WTC11 (cell line): ENCODE measurements at places on chromosomes 6 and 20. TPM values are rescaled to one million over a fixed set of nuclear protein-coding genes. Genes with fewer than 3 reads are reported as not detected.

Gene OOEP
- total RNA-seq, result 0.87 to 1.1 TPM (median 0.89 TPM) in 3 replicates

Gene ITCH
- total RNA-seq, result 35.8 to 43.4 TPM (median 36.4 TPM) in 3 replicates

Gene LMBRD1
- 14.9 to 15.0 TPM (median 14.9 TPM) in 3 replicates for total RNA-seq

Gene FAM83C
- not detected in 3 replicates for total RNA-seq

DNA sequence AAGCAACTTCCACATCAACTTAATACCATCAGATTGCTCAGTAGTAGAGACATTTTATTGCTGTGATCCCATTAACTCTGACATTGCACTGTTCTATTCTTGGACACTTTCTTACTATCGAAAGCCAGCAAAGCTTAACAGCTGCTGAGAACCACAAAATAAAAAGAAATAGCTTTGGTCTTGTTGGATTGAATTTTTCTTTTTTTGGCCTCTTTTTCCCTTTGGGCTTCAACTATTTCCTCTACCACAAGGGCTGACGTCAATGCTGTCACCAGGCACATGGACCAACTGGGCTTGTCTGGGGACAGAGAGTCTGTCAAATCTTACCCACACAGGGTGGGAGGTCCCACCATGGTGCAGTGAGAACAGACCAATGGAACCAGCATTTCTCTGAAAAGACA is 63.4 kb upstream of the ENPP5 start:
- H3K27me3 ChIP-seq, result no peaks in the 10 kb centered on the region; the same call in none of the 2 replicates
- H3K4me1 ChIP-seq, result no peaks in the 10 kb centered on the region
- no peak overlapping the region for H3K4me3 ChIP-seq
- H3K36me3 ChIP-seq, result peaks cover 16% of the 10 kb centered on the region

DNA sequence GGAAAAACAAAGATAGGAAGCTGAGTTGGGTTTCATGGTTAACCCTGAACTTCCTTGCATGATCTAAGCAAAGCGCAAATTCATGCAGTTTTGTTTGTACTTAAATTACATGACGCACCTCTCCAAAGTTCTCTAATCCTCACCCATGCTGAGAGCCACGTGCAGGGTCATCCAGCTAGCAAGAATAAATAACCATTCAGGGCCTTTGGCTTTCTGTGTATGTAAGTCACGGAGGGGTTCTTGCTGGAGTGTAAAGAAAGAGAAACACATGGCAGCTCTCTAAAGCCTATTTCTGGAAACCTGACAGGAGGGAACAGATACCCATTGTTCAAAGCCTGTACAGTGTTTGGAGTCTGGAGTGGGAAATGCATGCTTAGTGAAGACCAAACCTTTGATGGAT is 171.7 kb upstream of the CCN2 start:
- H3K27me3 ChIP-seq, result peaks cover 21% of the 10 kb centered on the region
- no peak overlapping the region for H3K27ac ChIP-seq
- no peak for DNase-seq
- H3K4me1 ChIP-seq, result no peaks in the 10 kb centered on the region
- H3K36me3 ChIP-seq, result peaks cover 3% of the 10 kb centered on the region; the same call in 1 of the 2 replicates

DNA sequence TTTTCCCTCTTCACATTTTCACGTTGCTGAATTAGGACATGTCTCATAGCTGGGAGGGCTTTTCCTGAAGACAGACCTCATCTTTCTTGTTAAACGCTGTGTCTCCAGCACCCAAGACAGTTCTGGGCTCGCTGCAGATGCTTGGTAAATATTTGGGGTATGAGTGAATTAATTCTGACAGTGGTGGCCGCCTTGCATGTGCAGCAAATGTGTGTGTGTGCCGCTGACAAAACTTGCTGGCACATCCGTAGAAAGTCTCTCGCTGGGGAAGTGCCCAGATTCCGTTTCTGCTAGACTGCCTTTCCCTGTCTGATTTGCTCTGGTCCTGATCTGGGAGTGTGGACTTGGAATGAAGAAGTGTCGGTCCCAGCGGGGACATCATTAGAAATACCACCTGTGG is 48.2 kb upstream of the ZNFX1 start:
- H3K4me3 ChIP-seq, result no peak overlapping the region
- H3K4me1 ChIP-seq, result peaks cover 19% of the 10 kb centered on the region
- no peak overlapping the region for H3K27ac ChIP-seq
- no peak for DNase-seq

DNA sequence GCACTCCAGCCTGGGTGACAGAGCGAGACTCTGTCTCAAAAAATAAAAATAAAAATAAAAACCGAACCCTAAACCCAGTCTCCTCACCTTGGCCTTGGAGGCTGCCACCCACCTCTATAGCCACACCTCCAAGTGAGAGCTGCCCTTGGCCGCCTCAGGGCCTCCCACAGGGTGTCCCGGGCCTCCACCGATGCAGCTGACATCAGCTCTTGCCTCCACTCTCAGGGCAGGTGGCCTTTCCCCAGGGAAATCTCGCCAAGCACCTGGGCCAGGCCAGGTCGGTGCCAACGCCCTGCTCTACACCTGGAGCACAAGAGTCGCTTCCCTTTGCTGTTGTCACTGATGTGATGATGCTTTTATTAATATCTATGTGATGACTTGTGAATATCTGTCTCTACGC is 8.9 kb upstream of the MYL9 start:
- peaks cover 2% of the 10 kb centered on the region; the same call in 1 of the 2 replicates for H3K36me3 ChIP-seq
- H3K4me1 ChIP-seq, result no peaks in the 10 kb centered on the region
- H3K27me3 ChIP-seq, result no peaks in the 10 kb centered on the region
- no peak overlapping the region for H3K27ac ChIP-seq
- no peak for DNase-seq

- H3K4me1 ChIP-seq, result peaks cover 13% of the 10 kb centered on the region
- no peak for DNase-seq
- no peak overlapping the region for H3K27ac ChIP-seq
These were observed 13.6 kb upstream of the TCF15 start for GRCh38 chr20:623704-624103.

- peaks cover 56% of the 10 kb centered on the region for H3K4me1 ChIP-seq
- no peaks in the 10 kb centered on the region for H3K36me3 ChIP-seq
- H3K27ac ChIP-seq, result peak overlapping the region; percentile 11; the same call in 1 of the 2 replicates
- no peak for DNase-seq
- peaks cover 38% of the 10 kb centered on the region for H3K27me3 ChIP-seq
- peak overlapping the region; percentile 62 for H3K4me3 ChIP-seq
These were observed 166.9 kb downstream of the SLC16A10 start for GRCh38 chr6:111254004-111254778.

GRCh38 chr6:31113861-31114540 is 599 bp upstream of the PSORS1C1 start:
- peaks cover 39% of the 10 kb centered on the region for H3K4me1 ChIP-seq
- H3K27ac ChIP-seq, result no peak overlapping the region; the same call in 1 of the 2 replicates
- H3K27me3 ChIP-seq, result peaks cover 32% of the 10 kb centered on the region
- DNase-seq, result no peak
- H3K36me3 ChIP-seq, result no peaks in the 10 kb centered on the region
